Gastrocnemius medialis (tissue), 4 donors: ENCODE measurements at places on chromosomes 7 and 10.

- DNase-seq, result no peak
Observed at GRCh38 chr7:121039510-121039822, 51.0 kb downstream of the CPED1 start.

GRCh38 chr10:87585565-87586514, 73.8 kb upstream of the PAPSS2 start:
- no peak for DNase-seq

DNA sequence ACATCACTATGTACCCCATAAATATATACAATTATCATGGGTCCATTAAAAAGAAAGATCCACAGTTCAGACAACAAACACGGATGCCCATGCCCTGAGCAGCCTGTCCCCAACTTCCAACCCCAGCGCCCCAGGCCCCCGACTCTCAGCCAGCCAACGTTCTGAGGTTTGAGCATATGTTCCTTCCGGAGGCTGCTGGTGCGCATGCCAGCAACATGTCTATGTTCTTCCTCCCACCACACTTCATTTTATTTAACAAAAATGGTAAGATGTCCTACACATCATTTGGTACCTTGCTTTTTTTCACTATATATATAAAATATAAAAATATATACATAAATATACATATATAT, 250.9 kb downstream of the MAD1L1 start:
- no peak for DNase-seq

GRCh38 chr7:48041653-48041970, 6.3 kb downstream of the C7orf57 start:
- no peak for DNase-seq
